ENCODE measurements at places on chromosomes 6 and 20.

GRCh38 chr6:56279331-56280080 is 32.1 kb upstream of the COL21A1 start:
- no peak for DNase-seq

DNA sequence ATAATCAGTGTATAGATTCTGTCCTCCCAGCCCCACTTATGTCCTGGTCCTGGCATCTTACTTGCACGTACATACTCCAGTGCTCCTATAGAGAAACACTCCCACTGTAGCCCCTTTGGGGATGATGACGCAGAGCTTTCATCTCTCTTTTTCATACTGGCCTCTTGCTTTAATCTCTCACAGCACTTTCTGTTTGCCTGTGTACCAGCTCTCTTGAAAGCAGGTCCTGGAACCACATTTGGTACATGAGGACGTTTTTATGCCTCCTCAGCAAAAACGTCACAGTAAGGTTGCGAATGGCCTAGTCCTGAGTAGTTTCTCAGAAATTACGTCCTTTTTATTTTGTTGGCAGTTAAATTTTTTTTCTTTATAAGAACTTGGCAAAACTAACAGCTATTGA is 10.8 kb downstream of the L3MBTL3 start:
- DNase-seq: no peak

- no peak for DNase-seq
Observed at GRCh38 chr20:64228751-64229506, 26.6 kb upstream of the PCMTD2 start.

DNA sequence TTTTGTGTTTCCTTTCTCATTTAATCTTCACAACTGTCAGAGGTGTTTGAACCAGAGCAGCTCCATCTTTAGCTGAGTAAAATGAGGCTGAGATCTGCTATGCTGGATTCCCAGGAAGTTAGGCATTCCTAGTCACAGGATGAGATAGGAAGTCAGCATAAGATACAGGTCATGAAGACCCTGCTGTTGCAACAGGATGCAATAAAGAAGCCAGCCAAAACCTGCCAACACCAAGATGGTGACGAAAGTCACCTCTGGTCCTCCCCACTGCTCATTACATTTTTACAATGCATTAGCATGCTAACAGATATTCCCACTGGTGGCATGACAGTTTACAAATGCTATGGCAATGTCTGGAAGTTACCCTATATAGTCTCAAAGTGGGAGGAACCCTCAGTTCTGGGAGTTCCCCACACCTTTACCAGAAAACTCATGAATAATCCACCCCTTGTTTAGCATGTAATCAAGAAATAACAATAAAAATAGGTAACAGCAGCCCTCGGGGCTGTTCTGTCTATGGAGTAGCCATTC is 262.2 kb upstream of the FERMT1 start:
- no peak for DNase-seq

- no peak for DNase-seq
Observed at GRCh38 chr6:40558102-40558501, 29.1 kb downstream of the LRFN2 start.

- no peak for DNase-seq
Observed at GRCh38 chr6:3230900-3231246, 3.4 kb upstream of the TUBB2B start.

- DNase-seq: no peak
Observed at GRCh38 chr6:89024456-89024855, 56.1 kb upstream of the PNRC1 start.

Measured in activated T-cell treated with anti-CD3 and anti-CD28 coated beads, Interleukin-2, amount 50 U/mL, for 48 hours (primary cell).